ENCODE measurements at places on chromosomes 4 and X.

- DNase-seq: no peak
These were observed at the start of gene PNCK for GRCh38 chrX:153673428-153674218. TSS of gene PNCK (minus strand) at chrX:153673813. CDS start at chrX:153673076, 737 bp downstream.

DNA sequence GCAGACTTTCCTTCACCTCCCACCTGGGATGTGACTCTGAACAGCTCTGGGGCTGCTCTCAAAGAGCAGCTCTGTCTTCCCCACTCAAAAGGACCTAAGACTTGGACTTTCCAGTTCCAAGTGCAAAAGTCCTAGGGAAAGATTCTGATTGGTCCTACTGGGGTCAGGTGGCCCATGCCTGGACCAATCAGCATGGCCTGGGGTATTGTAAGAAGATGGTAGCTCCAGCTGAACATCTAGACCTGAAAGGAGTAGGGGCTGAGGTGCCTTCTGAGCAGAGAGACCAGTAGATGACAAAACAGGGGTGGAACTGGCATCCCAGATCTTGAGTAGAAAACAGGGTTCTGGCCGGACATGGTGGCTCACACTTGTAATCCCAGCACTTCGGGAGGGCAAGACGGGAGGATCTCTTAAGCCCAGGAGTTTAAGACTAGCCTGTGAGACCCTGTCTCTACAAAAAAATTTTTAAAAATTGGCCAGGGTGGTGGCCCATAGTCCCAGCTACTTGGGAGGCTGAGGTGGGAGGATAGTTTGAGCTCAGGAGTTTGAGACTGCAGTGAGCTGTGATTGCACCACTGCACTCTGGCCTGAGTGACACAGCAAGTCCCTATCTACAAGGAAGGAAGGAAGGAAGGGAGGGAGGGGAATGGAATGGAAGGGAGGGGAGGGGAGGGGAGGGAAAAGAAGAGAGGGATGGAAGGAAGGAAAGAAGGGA, 27.4 kb upstream of the MRFAP1 start:
- no peak for DNase-seq

GRCh38 chr4:147284935-147285334, 196.0 kb upstream of the EDNRA start:
- DNase-seq: no peak

DNA sequence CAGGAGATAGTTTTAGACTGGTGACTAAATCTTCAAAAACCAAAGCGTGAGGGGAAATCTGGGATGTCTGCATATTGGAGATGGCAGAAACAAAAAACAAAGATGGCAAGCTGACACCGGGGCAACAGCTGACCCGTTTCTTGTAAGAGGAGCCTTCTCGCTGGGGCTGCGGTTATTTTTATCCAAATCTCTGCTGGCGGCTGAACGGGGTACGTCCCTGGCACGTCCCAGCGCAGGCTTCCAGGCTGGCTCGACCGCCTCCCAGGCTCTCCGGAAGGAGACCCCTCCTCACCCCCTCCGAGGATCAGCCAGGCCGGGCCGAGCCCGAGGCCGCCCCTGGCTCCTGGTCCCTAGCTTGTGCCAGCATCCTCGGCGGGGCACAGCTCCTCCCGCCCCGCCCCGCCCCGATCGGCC, 403 bp downstream of the SGCB start:
- DNase-seq: no peak

DNA sequence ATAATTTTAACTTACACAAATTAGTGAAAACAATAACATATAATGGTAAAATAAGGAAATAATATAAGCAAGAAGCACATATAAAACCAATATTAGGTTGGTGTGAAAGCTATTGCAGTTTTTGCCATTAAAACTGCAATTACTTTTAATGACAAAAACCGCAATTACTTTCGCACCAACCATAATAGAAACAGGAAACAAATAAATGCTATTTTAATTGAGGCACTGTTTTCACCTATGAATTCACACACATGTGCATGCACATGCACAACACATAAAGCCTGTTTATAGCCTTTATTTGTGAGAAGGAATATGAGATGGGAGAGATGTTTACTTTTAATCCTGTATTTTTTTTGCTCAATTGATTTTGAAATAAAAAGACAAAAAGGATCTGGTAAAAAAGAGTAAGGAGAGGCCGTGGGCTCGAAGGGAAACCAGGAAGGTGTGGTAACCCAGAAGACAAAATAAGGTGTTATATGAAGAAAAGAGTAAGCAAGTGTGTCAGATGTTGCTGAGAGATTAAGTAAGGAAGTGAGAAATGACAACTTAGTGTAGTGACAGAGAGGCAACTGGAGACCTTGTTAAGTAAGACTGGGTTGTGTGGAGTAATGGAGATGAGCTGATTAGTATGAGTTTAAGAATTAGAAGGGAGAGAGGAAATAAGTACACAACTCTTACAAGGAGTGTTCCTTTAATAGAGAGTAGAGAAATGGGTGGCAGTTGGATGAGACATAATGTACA, 69.0 kb downstream of the KLHL13 start:
- no peak for DNase-seq

- DNase-seq: no peak
These were observed 45.3 kb upstream of the KCTD8 start for GRCh38 chr4:44493924-44494323.

DNA sequence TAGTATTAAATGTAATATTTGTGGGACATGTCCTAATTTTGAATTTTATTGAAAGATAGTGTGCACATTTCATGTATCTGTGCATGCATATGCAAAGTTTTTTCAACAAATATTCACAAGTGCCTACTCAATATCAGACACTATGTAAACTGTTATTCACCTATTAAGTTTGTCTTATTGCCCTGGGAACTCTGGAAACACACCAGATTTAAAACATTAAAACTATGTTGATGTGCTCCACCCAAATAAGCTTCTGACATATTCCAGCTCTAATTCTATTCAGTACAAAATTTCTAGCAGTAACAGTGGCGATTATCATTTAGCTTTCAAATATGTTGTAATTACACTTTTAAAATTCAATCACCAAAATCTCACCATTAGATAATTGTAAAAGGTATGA, 183.1 kb upstream of the TTC29 start:
- DNase-seq: no peak

DNA sequence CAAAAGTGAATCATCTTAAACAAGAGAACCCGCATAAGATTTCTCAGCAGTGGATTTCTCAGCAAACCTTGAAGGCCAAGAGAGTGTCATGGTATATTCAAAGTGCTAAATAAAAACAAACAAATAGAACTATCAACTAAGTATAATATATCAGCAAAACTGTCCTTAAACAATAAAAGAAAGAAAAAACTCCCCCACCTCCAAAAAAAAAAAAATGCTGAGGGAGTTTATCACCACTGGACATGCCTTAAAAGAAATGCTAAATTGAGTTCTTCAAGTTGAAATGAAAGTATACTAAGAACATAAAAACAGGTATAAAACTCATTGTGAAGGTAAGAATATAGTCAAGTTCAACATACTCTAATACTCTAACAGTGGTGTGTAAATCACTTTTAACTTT, 53.9 kb upstream of the EPGN start:
- no peak for DNase-seq

GRCh38 chr4:21522296-21522695, 426.3 kb downstream of the KCNIP4 start:
- no peak for DNase-seq

- DNase-seq: no peak
These were observed 8.7 kb downstream of the SMAD1 start for GRCh38 chr4:145490361-145490760.

- no peak for DNase-seq
These were observed 655 bp downstream of the HELT start for GRCh38 chr4:185018834-185019455.

- DNase-seq: no peak
These were observed 67.3 kb upstream of the VBP1 start for GRCh38 chrX:155148724-155149537.

GRCh38 chr4:184806229-184806550, 19.6 kb downstream of the ACSL1 start:
- no peak for DNase-seq

DNA sequence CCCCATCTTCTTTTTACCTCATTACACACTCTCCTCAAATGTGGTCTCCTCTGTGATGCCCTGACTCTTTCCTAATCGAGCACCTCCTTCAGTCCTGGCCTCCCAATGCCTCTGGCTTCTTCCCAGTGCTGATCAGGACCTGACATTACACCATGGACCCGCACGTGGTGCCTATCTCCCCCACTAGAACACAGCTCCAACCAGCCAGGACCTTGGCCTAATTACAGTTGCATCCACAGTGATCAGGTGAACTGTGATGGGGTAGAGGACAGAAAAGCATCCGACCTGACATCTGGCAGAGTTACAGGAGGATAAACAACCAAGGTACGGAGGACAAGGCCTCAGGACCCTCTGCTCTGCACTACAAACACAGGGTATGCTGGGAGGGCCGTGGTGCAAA, 12.4 kb downstream of the LYAR start:
- DNase-seq: no peak

GRCh38 chr4:10006601-10007435, 14.5 kb downstream of the SLC2A9 start:
- DNase-seq: no peak

DNA sequence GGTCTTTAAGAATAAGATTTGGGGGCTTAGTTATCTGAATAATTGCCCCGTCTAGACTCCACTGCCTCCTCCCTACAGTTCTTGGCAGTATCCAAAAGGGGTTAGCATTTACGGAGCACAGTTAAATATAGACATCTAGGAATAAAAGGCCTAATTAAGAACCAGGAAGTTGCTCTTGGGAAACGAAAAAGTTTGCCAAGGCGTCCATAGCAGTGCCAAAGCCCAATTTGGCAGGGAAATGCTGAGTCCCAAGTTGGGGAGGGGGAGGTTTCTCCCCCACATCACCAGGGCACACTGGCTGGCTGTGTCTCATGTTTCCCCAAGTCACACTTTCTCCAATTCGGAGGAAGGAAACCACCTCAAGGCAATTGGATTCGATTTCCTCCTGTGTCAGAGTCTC, 338.7 kb downstream of the FBXW7 start:
- DNase-seq: no peak

DNA sequence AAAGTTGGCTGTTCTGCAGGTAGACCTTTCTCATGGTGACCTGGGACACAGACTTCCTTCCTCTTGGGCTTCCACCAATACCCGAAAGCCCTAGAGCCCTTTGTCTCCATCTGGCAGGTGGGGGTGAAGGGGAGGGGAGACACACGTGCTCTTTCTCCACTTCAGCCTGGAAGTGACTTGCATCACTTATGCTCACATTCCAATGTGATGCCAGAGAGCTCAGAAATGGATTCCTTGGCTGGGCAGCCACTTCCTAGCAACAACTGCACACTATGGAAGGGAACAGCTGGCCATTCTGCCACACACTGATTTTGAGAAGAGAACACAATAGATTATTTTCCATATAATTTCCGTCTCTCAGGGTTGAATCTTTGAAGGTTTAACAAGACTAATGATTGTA, 36.3 kb downstream of the C4orf51 start:
- DNase-seq: no peak

- DNase-seq: no peak
These were observed 47.1 kb upstream of the CITED1 start for GRCh38 chrX:72352786-72353185.

- no peak for DNase-seq
These were observed 336.2 kb downstream of the ZNF674 start for GRCh38 chrX:46209037-46209436.

- DNase-seq: no peak
These were observed 101.6 kb downstream of the PARM1 start for GRCh38 chr4:75034523-75034922.

DNA sequence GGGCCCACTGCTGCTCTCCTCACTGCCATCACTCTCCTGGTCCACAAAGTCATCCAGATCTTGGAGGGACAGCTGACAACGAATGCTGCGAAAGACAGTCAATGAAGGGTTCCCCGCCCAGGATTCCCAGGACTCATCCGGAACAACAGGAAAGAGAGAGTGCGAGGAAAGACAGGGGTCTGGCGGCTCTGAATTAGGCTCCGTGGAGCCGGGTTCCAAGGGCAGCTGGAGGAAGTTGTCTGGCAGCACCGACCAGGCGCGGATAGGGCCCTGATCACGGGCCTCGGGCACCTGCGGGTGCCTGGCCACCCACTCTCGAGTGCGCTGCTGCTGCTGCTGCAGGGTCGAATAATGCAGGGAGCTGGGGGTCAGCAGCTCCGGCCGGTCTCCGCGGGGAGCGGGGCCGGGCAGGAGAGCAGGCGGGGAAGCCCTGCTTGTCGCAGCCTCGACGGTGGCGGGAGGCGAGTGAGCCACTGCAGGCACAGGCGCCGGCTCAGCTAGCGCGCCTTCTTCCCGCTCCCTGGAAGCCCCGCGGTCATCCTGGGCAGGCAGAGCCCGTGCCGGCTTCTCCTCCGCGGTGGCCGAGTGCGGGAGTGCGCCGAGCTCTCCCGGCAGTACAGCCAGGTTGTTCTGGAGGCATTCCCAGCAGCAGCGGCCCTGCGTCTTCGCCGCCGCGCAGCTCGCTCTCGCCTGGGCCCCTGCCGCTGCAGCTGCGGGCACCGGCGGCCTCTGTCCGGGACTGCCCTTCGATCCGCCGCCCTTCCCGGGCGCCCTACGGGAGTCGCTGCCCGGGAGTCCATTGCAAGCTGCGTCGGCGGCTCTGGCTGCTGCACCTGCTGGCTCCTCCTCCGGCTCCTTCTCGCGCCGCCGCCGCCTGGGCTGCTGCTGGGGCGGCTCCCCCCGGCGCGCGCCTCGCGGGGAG, 1.1 kb downstream of the SOWAHB start:
- DNase-seq: peak; percentile 14

DNA sequence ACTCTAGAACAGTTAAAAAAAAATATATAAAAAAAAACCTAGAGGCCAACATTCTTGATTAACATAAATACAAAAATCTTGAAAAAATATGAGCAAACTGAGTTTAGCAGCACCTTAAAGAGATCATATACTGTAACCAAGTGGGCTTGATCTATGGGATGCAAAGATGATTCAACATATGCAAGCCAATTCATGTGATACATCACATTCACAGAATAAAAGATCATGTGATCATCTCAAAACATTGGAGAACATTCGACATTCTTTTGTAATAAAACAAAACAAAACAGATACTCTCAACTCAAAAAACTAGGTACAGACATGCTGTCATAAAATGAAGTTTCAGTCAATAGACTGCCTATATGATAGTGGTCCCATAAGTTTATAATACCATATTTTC, 165.4 kb upstream of the NDST4 start:
- DNase-seq: no peak

DNA sequence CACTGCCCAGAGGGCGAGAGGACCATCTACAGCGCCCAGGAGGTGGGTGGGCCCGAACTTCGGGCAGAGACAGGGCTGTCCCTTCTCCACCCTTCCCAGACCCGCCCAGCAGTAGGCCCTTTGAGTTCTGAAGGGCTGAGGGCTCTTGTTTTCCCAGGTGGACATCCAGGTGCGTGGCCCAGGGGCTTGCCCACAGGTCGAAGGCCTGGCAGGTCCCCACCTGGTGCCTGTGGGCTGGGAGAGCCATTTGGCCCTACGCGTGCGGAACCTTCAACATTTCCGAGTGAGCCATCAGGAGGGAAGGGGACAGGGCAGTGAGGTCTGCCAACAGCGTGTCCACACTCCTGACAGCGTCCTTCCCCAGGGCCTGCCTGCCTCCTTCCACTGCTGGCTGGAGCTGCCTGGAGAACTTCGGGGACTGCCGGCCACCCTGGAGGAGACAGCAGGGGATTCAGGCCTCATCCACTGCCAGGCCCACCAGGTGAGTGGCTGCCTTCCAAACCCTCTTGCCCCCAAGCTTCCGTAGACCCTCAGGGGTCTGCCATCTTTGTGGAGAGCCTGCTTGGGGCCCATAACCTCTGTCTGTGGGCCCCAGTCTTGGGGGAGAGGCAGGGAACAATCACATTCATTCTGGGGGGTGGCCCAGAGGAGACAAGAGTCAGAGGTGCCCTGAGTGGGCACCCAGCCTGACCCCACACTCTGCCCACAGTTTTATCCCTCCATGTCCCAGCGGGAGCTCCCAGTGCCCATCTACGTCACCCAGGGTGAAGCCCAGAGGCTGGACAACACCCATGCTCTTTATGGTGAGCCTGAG, 6.8 kb downstream of the PLXNB3 start:
- DNase-seq: no peak

GRCh38 chrX:40005292-40006011, 92.3 kb downstream of the BCOR start:
- DNase-seq: no peak
